ENCODE measurements at places on chromosomes 7 and 10. TPM values are rescaled to one million over a fixed set of nuclear protein-coding genes. Genes with fewer than 3 reads are reported as not detected.
A peak's percentile ranks its signal among the peaks of the same experiment; 100 is the strongest.

GRCh38 chr10:130763491-130763890 is 548.0 kb downstream of the TCERG1L start:
- ATAC-seq: no peak

- ATAC-seq: no peak
These were observed 15.7 kb upstream of the STN1 start for GRCh38 chr10:103933557-103934121.

Gene SPDYE11
- total RNA-seq: not detected

DNA sequence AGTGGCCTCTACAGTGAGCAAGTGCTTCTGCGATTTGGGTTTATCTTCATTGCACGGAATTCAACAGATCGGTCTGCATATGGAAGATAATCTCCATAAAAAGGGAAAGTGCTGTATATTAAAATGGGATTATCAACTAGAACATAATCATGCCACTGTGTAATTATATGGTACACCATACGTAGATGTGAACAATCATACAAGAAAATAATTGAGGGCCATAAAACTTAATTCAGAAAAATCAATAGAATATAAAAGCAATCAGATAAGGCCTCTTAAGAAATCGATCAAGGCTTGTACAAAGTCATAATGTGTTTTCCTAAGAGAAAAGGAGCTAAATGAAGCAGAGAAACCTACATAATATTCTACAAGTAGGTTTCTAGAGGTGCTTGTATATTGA is 157.5 kb upstream of the MGMT start:
- no peak for ATAC-seq

- ATAC-seq: no peak
These were observed 2.0 kb downstream of the VOPP1 start for GRCh38 chr7:55570218-55570873.

- ATAC-seq: no peak
These were observed 1.7 kb downstream of the CPA5 start for GRCh38 chr7:130346177-130346905.

Gene CLEC5A
- total RNA-seq: 0.20 TPM

DNA sequence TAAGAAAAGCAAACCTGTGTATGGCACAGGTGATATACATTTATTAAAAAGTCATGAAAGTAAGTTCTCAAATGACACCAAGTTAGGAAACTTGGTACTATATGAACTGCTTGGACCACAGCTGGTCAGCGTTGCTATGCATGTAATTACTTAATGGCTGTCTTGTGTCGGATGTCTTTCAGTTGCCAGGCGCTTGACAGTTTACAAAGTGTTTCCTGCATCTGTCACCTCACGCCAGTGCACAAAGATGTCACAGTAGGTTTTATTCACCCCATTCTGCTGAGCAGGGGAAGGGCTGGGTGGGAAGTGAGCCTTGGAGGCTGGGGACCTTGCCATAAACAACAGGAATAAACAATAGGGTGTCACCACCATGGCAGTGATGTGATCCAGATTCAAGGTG is 35.8 kb downstream of the ADAM12 start:
- ATAC-seq: no peak

Gene SMKR1
- total RNA-seq: not detected

DNA sequence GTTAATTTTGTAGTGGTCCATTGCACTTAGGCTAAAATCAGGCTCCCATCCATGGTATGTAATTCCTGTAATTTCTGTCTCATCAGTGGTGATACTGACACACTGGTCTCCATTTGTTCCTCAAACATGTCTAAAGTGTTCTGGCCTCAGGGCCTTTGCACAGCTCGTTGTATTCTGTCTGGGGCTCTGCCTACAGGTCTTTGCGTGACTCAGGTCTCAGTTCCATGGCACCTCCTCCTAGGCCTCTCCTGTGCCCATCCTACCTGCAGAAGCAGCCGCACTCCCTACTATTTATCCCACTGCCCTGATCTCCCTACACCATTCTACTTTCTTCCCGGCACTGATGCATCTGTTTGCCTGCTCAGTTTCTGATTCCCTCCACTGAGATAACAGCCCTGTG is 173.8 kb downstream of the ITGA8 start:
- no peak for ATAC-seq

DNA sequence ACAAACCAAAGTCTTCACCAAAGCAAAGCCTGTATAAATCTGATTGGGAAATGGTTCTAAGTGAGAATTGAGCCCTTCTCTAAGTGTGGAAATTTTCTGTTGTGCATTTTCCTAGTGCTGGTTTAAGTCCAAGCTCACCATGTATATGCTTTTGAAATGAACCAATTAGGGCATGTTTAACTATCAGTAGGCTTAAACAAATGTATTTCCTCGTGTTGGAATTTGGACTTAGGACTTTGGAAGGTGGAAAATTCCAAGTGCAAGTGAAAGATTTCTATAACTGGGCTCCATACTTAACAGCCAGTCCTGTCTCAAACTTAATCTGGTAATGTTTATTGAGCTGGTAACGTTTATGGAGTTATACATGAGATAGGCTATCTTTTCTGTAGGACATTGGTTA is 28.5 kb downstream of the CCNY start:
- ATAC-seq: no peak

Gene PIK3AP1
- 1.0 TPM for total RNA-seq

GRCh38 chr10:45419676-45420025 is 45.6 kb downstream of the ALOX5 start:
- ATAC-seq: no peak

- ATAC-seq: no peak
These were observed 163.3 kb upstream of the PRKCQ start for GRCh38 chr10:6743291-6743849.

DNA sequence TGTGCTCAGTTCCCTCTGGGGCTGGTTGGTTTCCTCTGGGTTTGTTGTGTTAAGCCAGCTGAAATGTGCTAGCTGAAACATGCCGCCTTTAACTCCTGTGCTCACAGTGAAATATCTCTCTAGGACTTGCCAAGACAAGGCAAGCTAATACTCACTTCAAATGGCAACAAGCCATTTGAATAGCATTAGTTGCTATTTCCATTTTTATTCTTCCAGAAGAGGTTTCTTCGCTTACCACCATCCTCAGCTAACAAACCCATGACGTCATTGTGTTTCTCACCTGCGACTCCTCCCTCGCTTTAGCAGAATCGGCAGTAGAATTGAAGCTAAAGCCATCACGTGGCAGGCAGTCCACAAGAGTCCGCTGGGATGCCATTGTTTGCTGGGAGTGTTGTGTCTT is 61.3 kb downstream of the ZNF22 start:
- peak; percentile 89 for ATAC-seq

Gene C10orf53
- total RNA-seq: not detected

DNA sequence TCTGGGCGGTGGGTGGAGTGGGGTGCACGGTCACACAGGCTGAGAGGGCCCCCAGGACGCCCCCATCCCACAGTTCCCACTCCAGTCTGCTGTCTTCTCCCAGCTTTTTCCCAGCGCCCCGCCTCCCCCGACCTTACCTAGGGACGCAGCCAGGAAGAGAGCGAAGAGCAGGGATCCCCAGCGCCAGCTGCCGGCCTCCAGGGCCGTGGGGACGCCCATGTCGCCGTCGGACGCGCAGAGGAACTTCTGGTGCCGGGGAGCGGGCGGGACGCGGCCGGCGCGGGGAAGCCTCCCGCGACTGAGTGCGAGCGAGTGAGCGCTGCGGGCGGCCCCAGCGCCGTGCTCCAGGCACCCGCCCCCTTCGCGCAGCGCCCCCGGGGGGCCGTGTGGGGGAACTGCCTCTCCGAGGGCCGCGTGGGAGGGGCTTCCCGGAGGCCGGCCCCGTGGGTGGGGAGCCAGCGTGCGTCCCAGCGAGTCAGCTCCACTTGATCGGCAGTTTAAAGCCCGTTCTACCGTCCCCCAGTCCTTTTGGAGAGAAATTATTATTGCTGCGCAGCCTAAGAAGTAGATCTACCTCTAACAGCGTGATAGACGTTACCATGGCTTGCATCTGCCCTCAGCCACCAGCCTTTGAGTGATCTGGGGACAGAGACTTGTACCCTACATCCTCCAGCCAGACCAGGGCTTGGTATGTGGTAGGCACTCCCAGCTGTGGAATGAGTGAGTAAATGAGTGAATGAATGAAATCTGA is at the start of gene VSIR:
TSS of gene VSIR (minus strand) at position 300 of the 751 bp plus-strand sequence. CDS start at position 219, 81 bp downstream.
- ATAC-seq: peak; percentile 90

Gene SLC26A3
- 0.44 TPM for total RNA-seq

Gene LIPK
- total RNA-seq: 3.3 TPM

DNA sequence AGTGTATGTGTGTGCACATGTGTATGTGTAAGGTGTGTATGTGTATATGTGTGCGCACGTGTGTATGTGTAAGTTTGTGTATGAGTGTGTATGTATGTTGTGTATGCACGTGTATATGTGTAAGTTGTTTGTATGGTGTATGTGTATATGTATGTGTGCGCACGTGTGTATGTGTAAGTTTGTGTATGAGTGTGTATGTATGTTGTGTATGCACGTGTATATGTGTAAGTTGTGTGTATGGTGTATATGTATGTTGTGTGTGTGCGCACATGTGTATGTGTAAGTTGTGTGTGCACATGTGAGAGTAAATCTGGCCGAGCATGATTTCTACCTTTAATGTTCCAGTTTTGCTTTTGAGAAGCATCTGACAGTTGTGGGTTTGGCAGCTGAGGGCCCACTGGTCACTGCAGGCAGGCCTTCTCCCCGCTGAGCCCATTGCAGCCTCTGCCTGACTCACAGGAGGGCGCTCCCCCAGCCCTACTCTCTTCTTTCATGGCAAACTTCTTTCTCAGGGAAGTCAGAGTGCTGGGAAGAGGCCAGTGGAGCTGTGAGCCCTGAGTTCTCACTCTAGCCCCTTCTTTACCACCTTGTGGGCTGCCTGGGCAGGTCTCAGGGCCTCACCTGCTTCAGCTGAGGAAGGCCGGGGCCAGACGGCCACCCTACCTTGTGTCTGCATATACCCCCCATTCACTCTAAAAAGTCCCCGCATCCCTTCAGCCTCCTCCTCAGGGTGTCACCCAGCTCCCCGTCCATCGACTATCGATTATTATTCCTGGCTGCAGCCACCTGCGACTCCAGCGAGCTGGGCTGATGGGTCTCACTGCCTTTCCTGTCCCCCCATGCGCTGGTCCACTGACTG is 11.2 kb downstream of the WDR86 start:
- no peak for ATAC-seq

DNA sequence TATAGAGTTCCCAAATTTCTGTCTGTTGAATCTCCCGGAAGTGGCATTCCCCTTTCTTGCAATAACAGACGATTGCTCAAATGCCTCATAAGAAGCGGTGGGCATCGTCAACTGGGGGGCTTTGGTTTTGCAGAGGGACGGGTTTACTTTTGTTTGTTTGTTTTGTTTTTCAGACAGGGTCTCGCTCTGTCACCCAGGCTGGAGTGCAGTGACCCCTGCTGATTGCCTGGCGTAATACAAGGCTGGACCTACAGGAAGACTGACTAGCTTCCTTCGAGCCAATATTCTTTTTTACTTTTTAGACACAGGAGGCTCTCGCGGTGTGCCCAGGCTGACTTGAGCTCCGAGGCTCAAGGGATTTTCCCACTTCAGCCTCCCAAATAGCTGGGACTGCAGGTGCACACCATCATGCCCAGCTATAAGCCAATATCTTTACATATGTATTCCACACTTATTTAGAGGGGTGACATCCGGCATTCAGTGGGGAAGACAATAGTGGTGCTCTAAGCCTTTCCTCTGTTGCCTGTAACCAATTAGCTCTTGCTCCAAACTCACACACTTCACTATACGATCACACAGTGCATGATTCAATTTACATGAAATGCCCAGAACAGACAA is 58.1 kb downstream of the FHIP2A start:
- no peak for ATAC-seq

DNA sequence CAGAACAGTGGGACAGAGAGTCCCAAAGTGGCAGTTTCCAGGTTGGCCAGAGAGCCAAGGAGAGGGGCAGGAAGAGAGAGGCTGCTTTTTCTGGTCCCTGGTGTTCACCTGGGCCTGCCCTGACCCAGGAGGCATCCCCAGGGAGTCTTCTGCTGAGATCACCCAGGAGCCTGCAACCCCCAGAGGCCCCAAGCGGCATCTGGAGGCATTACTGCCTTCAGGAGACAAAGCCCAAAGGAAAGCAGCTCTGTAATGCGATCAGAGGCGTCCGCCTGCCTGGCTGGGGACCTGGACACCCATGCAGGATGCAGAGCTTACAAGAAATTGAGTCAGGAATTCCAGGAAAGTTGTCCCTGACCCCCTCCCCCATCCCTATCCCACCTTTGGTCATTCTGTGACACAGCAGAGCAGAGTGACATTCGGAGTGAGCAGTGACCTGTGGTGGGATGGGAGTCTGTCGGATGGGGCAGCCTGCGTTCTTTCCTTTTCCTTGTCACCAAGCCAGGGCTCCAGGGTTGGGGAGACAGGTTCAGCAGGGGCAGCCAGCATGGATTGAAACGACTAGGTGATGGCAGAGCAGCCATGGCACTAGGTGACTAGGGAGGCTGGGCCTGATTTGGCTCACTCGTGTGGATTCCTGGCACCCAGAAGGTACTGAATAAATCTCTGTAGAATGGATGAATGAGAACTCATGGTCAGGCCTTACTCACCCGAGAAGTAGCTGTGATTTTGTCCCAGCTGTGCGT is 10.4 kb downstream of the UNC5B start:
- ATAC-seq: peak; percentile 18

Gene PNLIP
- not detected for total RNA-seq

DNA sequence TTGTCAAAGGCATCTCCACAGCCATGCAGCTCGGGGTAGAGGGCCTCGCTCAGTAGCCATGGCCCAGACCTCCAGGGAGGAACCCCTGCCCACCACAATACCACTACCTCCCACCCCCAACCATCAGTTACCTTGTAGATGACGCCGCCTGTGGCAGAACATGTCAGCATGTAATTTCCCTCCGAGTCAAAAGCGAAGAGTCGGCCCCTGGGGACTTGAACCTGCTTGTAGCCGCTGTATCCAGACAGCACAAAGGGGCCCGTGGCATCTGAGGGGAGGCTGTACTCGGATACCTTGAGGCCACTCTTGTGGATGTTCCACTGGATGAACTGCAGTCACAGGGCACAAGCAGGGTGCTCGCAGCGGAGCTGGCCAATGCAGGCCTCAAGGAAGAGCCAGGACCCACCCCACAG is 16.3 kb upstream of the CYREN start:
- no peak for ATAC-seq

GRCh38 chr10:21161647-21162046 is 264.5 kb upstream of the NEBL start:
- ATAC-seq: no peak

Gene ORC5
- 15.9 TPM for total RNA-seq

Gene DRGX
- not detected for total RNA-seq

DNA sequence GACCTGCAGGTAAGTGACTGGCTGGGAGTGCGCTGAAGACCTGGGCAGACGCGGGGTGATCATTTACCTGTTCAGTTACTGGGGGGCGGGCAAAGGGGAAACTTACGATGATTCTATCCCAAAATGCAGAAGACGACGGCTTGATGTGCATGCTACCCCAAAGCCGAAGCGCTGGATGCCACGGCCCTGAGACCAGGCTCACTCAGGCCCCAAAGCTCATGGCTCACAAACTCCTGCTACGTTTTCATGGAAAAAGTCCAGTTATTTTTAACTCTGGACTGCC is 200.6 kb downstream of the DIP2C start:
- ATAC-seq: no peak

DNA sequence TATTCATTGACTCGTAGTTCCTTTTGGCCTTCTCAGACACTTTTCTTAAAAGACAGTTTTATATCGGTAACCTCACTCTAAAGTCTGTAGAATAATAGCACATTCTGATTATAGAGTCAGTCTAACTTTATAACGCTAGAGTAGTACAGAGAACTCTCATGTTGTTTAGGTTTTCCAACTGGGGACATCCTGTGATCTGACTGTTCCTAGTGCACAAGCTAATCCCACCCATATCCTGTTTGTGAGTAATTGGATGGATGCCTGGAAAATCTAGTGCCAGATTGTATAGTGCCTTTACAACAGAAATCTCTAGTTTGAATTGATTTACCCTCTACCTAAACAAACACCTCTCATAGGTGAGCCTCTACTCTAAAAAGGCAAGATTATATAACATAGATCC is 107.4 kb downstream of the ZEB1 start:
- peak; percentile 52 for ATAC-seq
